ENCODE measurements at places on chromosomes 2 and 18. TPM values are rescaled to one million over a fixed set of nuclear protein-coding genes. Genes with fewer than 3 reads are reported as not detected.

The HOXD8 gene
- polyA plus RNA-seq, result 8.2 TPM

The LTBP1 gene
- 564 TPM for polyA plus RNA-seq

The REG3A gene
- not detected for polyA plus RNA-seq

DNA sequence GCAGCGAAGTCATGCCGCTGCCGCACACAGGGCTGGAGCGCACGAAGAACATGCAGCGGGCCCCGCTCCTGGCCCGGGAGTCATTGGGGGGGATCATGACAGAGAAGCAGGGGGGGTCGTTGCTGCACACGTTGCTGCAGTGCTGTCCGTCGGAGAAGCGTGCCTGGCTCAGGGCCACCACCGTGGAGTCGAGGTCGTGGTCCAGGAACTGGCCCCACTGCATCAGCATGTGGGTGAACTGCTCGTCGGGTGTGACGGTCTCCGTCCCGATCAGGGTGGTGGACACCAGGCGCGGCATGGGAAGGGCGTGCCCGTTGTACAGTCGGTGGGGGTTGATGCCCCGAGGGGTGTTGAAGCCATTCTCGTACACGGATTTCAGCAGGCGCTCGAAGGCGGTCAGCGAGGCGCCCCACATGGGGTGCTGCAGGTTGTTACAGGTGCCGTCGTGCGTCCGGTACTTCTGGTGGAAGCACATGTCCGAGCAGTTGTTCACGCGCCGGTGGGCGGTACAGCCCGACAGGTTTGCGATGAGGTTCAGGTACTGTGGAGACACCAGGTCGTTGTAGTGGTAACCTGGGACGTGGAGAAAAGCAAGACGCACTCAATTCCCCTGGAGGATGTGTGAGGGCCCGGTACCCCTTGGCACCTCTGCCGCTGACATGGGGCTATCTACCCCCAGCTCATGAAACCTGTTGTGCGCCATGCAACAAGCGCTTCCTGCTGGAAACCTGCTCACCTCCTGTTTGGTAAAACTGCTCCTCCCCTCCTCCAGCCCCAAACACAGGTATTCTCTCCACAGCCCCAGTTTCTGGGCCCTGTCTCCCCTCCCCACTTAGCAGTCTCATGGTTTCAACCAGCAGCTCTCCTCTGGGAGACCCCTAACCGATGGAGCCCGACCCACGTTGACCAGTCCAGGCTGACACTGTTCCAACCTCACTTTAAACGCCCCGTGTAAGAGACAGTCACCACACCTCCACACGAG is 94.9 kb downstream of the PXDN start:
- H3K4me3 ChIP-seq, result no peak overlapping the region
- peaks cover 50% of the 10 kb centered on the region for H3K36me3 ChIP-seq
- peaks cover 15% of the 10 kb centered on the region for H3K4me1 ChIP-seq
- no peak overlapping the region for H3K27ac ChIP-seq

DNA sequence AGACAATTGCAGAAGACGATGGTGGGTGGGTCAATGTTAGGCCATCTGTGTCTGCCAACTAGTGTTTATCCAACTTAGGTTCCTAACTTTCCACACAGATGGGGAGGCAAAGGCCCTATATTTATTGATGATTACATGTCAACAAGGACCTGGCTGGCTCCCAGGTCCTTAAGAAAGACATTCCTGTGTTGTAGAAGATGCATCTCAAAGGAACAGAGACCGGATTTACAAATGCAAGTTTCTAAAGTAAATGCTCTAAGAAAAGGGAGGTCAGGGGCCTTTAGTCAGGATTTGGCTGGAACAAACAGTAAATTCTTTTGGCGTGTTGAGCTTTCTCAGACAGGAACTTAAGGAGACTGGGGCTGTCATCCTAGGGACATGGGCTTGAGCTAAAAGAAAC is 175.0 kb downstream of the SH3BP4 start:
- no peak for DNase-seq
- H3K27me3 ChIP-seq, result no peaks in the 10 kb centered on the region
- H3K27ac ChIP-seq, result no peak overlapping the region
- H3K36me3 ChIP-seq, result no peaks in the 10 kb centered on the region
- H3K4me1 ChIP-seq, result no peaks in the 10 kb centered on the region

Measured in SK-N-SH (cell line).